ENCODE measurements at places on chromosomes 11 and 22.

- peak; percentile 46 for ATAC-seq
These were observed 471 bp downstream of the RNF185 start for GRCh38 chr22:31160328-31160978.

GRCh38 chr11:65329944-65330403, 3.7 kb upstream of the DPF2 start:
- ATAC-seq = peak; percentile 40

DNA sequence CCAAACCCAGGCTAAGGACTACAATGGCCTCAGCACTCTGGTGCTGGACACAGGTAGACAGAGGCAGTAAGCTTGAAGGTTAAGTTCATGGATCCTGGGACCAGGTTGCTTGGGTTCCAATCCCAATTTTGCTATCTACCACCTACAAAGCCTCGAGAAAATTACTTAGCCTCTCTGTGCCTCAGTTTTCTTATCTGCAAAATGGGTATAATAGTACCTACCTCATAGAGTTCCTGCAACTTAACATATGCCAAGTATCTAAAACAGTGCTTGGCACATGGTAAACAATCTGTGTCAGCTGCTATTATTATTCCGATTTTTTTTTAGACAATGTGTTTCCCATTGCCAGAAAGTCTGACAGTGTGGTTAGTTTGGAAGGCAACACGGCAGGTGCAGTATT, 37.5 kb downstream of the SYN3 start:
- ATAC-seq = no peak

DNA sequence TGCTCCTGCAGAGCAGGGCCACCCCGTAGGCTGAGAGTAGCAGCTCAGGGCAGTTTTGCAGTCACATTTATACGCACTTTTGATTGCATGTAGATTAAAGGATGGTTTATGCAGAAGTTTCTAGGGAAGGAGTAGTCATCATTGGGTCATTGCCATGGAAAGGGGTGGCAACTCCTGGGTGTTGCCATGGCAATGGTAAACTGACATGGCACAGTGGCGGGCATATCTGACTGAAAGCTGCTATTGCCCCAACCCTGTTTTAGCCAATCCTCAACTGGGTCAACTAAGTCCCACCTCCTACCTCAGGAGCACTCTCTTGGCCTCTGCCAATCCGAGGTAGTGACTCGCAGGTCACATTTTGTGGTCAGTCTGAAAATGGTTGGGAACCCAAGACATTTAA, 2.4 kb upstream of the ARSA start:
- ATAC-seq = no peak

DNA sequence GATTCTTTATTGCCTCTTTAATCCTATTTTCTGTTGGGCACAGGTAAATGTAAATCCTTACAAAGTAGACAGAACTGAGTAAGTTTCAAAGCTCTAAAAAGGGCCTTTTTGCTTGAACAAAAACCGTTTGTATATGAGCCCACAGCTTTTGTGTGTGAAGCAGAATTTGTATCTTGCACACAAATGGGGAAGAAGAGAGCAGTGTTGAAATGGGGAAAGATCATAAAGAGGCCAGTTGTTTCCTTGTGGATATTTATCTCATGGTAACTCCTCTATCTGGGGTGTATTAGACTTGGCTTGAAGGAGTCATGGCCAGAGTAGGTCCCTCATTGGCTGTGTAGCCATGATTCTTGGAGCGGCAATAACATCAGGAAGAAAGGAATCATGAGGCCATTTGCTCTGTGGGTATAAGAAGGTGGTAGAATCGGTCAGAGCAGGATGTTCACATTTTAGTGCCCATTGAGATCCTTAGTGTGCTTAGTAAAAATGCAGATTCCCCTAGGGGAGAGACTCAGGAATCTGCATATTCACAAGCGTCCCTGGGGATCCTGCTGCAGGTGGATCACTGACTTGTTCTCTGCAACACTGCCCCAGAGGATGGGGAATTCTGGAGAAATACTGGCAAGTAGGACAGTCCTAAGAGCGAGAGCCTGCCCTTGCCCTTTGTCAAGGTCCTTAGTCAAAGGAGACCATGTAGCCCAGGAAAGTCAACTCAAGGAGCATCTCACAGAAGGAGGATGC, 126.5 kb downstream of the LDLRAD3 start:
- no peak for ATAC-seq

DNA sequence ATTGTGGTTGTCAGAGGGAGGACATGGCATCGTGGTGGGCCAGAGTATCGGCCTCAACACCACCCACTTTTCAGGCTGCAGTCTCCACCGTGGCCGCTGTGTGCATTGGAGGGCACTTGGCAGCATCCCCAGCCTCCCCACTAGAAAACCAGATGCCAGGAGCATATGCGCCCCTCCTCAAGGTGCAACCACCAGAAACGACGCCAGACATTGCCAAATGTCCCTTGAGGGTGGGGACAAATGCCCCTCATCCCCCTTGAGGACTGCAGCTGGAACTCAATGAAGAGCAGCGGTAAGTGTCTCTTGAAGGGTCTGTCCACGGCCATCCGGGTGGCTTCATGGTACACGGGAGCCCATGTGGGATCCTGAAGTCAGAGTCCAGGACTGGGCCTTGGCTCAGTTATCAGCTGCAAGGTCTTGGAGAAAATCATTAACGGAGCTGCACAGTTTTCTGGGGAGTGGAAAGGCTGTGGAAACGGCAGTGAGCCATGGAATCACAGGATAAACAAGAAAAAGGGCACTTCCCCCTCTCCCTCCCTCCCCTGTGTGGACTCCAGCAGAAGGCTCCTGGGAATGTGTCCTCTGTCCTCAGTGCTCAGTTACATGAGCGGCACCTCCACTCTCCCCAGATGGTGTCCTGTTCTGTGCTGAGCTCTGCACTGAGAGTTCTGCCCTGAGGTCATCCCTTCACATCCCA, 324.4 kb upstream of the B3GAT1 start:
- no peak for ATAC-seq

GRCh38 chr11:77799338-77799737, 21.2 kb downstream of the RSF1 start:
- ATAC-seq = no peak

DNA sequence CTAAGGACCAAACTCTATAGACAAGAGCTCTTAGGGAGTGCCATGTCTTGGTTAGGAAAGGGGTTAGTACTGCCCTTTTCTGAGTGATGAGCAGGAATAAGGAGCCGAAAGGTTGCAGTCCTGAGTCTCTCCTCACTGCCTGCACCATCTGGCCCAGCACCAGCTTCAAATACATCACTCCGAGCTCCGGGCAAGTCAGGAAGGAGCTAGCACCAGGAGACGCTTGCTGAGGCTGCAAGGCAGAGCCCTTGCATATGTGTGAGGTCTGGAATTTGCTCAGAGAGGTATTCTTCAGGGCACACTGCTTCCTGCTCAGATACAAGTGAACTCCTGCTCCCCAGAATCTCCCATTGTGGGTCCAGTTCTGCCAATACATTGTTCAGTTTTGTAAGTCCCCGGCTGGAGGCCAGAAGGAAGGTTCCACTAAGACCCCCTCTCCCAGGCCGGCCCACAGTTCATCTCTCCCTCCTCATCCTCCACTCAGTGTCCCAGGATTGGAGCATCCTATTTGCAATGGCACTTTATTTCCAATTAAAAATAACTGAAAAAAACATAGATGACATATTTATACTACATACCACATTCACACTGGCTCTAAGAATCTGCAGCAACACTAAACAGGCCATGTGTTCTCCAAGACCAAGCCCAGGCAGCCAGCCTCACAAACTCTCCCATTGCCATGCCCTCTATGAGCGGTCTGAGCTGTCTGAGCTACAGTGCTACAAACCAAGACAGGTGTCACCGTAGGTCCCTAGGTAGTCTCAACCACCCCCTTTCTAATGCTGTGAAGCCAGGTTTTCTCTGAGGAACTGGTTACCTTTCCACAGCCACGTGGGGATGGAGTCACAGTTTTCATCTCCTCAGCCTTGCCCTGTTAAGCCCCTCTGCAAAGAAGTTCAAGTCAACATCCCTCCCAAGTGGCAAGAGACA, 55.1 kb upstream of the SPATA19 start:
- ATAC-seq = no peak

DNA sequence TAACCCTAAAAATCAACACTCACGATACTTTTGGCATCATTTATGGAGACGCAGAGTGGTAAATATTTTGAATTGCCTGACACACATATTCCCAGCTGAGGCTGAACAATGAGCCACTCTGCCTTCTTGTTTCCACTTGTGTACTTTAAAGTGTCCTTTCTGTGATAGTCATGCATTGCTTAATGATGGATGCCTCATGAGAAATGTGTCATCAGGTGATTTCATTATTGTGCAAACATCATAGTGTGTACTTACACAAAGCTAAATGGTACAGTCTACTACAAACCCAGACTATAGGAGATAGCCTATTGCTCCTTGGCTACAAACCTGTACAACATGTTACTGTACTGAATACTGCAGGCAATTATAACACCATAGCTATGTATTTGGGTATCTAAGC, 44.2 kb downstream of the MRE11 start:
- peak; percentile 43 for ATAC-seq

- ATAC-seq = peak; percentile 58
These were observed 18.3 kb downstream of the PRSS23 start for GRCh38 chr11:86818462-86819192.

GRCh38 chr11:112925516-112926310, 35.5 kb upstream of the NCAM1 start:
- no peak for ATAC-seq

- no peak for ATAC-seq
These were observed at the start of gene IGLL1 for GRCh38 chr22:23579870-23580575. Gene IGLL1, minus strand, starts transcription at chr22:23580290. Its CDS starts 100 bp downstream, at chr22:23580190.

- ATAC-seq = peak; percentile 72
These were observed 4461.3 kb upstream of the OR11H1 start for GRCh38 chr22:11066458-11067285.

DNA sequence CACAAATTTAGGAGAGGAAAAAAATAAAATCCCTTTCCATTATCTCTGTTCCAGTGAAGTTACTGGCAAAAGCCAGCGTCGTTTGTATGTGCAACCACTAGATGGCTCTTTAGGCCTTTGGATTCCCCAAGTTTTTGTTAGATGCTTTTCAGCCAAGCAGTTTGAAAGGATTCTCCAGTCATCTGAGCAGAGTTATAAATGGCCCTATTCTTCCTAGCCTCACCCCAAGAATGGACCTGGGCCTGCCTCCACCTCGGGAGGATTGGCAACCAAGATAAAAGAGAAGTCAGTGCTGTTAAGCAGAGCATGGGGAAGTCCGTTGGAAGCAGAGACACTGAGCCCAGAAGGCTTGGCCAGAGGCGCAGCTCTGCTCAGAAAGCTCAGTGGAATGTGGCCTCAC, 15.4 kb downstream of the FAM181B start:
- peak; percentile 47 for ATAC-seq
